Right renal cortex interstitium (tissue), 3 donors: ENCODE measurements at places on chromosomes 11 and 22.

- DNase-seq, result no peak
Observed at GRCh38 chr11:11500744-11501487, 120.9 kb downstream of the GALNT18 start.

GRCh38 chr22:29105468-29105867, 32.6 kb downstream of the KREMEN1 start:
- no peak for DNase-seq

- DNase-seq, result no peak
Observed at GRCh38 chr11:303363-303762, 4.0 kb upstream of the IFITM5 start.

DNA sequence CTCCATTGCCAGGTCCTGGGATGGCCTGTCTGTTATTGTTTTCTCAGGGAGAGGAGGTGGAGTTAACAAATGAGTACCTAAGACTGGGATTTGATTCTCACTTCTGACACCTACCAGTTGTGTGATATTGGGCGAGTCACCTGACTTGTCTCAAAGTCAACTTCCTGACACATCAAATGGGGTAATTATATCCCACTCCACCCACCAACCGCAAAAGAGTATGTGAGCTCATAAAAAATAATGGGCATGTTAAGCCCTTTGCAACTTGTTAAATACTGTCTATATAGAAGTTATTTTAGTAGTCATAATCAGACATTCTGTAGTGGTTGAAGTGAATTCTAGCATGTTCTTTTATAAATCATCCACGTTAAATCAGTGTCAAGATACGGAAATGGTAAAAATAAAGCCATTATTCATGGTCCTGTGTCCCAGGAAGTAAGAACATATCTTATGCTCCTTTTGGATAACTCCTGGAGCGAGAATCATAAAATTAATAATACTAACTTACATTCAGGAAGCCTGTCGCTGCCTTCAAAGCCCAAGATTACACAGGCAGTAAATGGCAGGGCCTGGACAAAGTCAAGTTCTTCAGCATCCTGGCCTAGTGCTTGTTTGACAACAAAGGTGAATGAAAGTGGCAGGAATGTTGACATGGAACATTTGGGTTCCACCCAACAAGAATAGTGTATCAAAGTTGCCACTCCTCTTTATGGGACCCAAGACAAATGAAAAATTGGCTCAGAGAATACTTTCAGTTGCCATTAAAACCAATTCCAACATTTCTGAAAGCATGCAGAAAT, 54.3 kb downstream of the SYTL2 start:
- no peak for DNase-seq

GRCh38 chr11:59247531-59248227, 35.0 kb upstream of the MPEG1 start:
- no peak for DNase-seq

- no peak for DNase-seq
Observed at GRCh38 chr11:110896358-110896757, 184.1 kb upstream of the ARHGAP20 start.

DNA sequence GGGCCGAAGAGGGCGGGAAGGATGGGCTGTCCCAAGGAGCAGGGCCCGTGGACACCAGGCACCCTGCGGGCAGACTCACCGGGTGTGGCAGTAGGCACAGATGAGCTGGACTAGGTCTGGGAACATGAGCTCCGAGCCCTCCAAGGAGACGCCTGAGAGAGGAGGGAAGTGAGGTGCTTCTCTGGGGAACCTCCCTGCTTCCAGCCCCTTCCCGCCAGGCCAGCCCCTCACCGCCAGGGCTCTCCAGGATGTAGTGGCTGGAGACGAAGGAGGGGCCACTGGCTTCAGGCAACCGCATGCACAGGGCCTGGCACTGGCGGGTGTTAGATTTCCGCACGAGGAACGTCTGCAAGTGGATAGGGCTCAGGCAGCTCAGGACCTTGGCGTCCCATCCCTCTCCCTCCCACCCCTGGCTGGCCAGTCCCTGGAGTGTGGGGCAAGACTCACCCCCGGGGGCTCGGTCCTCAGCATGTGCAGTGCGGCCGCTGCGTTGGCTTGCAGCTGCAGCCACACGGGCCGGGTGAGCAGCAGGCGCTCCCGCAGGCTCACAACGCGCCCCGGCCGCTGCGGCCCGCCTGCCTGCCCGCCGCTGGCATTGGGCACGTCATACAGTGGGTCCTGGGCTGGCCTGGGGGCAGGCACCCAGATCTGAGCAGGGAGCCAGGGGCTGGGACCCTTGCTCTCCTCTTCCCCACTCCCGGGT, 552 bp downstream of the RIN1 start:
- DNase-seq, result no peak

DNA sequence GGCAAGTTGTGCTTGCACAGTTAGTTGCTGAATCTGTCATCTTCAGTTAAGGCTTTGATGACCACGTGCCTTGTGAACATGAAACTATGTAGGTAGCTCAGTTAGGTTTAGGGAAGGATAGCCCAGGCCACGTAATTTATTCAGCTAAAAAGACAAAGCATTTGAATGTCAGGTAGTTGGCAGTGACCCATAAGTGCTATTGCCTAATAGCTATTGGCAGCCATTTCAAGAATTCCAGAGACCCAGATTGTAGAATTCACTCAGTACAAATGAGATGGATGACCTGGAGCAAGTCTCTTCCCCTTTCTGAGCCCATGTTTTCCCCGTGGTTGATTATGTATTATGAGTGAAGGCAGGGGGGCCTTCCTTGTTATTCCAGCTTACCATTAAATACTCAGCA, 265.3 kb upstream of the ANO5 start:
- no peak for DNase-seq

DNA sequence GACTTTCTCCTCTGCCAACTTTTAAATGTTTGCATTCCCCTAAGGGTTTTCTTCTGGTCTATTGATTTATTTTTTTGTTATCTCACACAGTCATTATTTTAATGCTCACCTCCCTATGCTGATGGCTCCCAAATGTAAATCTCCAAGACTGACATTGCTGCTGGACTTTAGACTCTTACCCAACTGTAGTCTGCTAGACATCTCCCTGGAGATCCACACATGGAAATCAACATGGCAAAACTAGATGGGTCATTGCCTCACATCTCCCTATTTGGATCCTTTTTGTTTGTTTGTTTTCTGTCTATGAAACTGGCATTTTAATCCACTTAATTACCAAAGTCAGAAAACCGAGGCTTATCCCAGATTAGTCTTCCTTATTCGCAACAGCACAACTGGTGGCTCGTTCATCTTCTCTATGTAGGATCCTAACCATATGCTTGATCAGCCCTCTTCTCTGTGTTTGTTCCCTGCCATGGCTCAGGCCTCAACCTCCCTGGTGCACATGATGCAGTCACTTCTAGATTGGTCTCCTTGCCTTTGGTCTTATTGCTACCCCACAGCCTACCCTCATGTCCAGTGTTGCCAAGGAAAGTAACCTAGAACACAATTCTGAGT, 37.3 kb downstream of the SC5D start:
- DNase-seq, result no peak

DNA sequence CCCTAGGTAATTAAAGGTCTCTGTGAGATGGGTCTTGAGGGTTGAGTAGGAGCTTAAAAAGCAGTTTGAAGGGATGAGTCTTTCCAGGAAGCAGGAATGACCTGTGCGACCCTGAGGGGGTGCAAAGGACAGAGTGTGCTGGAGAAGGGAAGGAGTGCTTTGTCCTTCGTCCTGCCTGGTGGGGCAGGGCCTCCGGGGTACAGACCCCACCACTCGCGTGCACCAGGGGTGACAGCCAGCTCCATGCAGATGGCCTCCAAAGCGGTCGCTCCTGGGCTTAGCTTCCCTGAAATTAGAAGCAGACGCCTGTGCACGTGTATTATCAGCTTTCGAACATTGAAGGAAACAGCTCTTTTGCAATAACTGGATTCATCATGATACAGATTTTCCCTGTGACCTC, 959.8 kb downstream of the BRD1 start:
- no peak for DNase-seq

DNA sequence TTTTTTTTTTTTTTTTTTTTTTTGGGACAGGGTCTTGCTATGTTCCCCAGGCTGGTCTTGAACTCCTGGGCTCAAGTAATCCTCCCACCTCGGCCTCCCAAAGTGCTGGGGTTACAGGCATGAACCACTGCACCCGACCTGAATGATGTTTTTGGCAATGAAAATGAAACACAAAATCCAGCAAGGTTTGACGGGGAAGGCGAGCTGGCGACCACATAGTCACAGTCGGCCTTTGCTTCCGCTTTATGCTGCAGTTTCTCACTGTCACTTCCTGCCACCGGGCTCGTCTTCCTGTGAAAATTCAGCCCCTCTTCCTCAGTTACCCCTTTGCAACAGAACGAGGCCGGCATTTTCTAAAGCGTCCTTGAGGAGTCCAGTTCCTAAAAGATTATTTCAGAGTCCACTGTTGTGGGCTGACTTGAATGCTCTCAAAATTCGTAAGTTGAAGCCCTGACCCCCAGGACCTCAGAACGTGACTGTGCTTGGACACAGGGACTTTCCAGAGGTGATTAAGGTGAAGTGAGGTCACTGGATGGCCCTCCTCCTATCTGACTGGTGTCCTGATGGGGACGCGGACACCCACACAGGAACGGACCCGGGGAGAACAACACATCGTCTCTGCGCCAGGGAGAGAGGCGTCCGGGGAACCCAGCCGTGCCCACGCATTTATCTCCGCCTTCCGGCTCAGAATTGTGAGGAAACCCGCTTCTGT, 2.9 kb upstream of the BID start:
- DNase-seq, result no peak

GRCh38 chr11:40306938-40307548, 1152.4 kb downstream of the LRRC4C start:
- DNase-seq, result no peak
